ENCODE measurements at places on chromosomes 6 and 20. TPM values are rescaled to one million over a fixed set of nuclear protein-coding genes. Genes with fewer than 3 reads are reported as not detected.

The CLPSL2 gene
- 0.23 TPM for polyA plus RNA-seq

The C20orf144 gene
- polyA plus RNA-seq, result 0.49 TPM

The ZNF165 gene
- 4.1 TPM for polyA plus RNA-seq

The TCF19 gene
- polyA plus RNA-seq, result 21.4 TPM

The APCDD1L gene
- polyA plus RNA-seq, result 15.4 TPM

The MAS1 gene
- polyA plus RNA-seq, result 0.03 TPM

The DLK2 gene
- 1.6 TPM for polyA plus RNA-seq

The CDH4 gene
- 8.4 TPM for polyA plus RNA-seq

The SMOC2 gene
- 24.8 TPM for polyA plus RNA-seq

The TUBB gene
- 1,230 TPM for polyA plus RNA-seq

The CFB gene
- 8.4 TPM for polyA plus RNA-seq
